NCI-H187 (cell line): ENCODE measurements at places on chromosomes 2 and 18.

DNA sequence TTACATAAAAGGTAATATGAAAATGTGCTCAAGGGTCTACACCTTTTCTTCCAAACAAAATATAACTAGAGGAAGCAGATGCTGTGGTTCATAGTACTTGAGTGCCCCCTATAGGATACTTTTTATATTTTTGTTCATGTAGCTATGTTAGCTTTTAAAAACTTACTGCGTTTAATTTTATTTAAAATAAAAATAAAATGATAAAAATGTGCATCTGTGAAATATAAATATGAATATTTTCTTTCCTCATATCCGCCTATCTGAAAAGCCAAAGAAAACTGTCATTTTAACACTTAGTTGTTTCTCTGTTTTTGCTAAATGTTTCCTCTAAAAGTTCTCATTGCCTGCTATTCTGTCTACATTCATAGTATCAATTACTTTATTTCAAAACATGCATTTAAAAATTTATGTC, 9.6 kb upstream of the LRP1B start:
- no peak for DNase-seq

- DNase-seq, result peak; percentile 25
Measured at GRCh38 chr18:59148192-59148591, 8.5 kb downstream of the SEC11C start.

GRCh38 chr18:63286926-63287325, 32.6 kb downstream of the BCL2 start:
- DNase-seq, result no peak

- no peak for DNase-seq
Measured at GRCh38 chr2:227366769-227367426, 12.2 kb downstream of the TM4SF20 start.

- DNase-seq, result no peak
Measured at GRCh38 chr18:74196220-74197119, 48.1 kb downstream of the TIMM21 start.

DNA sequence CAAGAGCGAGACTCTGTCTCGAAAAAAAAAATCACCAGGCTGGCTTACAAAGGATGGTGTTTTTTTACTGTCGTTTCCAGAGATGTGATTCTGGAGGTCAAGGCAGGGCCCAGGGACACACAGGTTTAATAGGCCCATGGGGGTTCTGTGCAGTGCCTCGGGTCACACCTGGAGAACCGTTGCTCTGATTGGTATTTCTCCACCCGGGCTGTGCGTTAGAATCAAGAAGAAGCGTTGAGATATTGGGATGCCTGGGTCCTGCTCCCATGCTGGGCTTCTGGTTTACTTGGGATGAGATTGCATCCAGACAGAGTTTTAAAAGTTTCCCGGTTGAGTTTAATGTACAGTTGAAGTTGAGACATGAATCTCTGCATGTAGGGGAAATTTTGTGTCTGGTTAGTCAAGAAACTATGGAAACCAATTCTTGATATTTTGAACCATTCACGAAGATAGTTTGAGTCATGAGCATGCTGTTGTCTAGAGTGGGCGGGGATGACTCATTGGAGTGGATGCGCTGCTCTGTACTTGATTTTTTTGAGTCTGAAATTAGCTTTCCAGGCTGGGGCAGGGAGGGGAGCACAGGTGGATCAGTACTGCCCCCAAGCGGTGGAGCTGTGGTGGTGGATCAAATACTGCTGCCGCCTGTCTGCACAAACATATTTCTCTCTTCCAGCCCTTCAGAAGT, 50.1 kb downstream of the GREB1 start:
- DNase-seq, result peak; percentile 63

DNA sequence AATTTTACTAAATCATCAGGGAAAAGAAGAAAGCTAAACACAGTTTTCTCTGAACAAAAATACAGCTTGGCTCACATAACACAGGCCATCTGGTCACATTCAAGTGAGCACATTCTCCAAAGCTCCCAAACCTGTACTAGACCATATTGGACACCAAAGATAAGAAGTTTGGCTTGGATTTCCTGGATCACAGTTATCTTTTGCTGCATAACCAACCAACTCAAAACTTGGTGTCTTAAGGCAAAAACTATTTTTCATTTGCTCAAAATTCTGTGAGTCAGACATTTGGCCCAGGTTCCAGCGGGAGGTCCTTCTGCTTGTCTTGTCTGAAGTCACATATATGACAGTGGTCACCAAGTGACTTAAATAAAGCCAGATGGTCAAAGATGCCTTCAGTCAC, 83.2 kb downstream of the GYPC start:
- no peak for DNase-seq

DNA sequence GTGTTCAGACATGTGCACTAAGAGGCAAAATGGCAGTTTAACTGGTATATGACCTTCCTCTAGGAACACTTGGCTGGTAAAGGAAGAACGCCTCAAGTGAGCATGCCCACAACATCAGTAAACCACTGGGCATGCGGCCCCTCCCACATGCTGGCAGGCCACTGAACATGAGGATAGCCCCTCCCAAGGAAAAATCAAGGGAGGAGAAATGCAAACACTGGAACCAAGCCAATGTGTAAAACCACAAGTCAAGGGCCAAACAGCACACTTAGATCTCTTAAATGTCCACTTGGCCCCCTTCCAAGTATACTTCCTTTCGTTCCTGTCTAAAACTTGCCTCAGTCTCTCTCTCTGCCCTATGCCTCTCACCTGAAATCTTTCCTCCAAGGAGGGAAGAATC, 980.8 kb downstream of the TSN start:
- DNase-seq, result peak; percentile 43

DNA sequence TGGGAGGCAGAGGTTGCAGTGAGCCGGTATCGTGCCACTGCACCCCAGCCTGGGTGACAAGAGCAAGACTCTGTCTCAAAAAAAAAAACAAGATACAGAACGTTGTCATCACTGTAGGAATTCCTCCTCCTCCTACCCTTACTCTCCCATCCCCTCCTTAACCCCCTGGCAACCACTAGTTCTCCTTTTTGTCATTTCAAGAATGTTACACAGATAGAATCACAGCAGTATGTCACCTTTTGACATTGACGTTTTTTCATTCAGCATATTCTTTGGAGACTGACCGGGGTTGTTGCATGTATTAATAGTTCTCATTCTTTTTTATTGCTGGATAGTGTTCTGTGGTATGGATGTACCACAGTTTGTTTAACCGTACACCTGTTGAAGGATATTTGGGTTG, 32.4 kb downstream of the TTLL4 start:
- no peak for DNase-seq

DNA sequence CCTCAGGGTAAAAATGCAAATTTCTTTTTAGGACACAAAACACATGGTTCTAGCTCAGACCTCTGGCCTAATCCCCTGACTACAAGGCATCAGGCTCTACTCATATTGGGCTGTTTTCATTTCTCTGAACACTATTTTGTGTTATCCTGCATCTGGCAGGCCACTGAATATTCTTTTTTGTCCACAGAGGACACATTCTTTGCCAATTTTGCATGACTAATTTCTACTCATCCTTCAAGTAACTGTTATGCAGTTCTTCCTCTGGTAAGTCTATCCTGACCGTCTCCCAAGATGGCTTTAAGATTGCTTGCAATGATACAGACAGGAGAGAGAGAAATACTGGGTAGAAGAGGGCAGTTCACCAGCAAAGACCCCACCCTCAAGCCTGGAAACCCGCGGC, 107.6 kb upstream of the RGPD4 start:
- DNase-seq, result no peak

DNA sequence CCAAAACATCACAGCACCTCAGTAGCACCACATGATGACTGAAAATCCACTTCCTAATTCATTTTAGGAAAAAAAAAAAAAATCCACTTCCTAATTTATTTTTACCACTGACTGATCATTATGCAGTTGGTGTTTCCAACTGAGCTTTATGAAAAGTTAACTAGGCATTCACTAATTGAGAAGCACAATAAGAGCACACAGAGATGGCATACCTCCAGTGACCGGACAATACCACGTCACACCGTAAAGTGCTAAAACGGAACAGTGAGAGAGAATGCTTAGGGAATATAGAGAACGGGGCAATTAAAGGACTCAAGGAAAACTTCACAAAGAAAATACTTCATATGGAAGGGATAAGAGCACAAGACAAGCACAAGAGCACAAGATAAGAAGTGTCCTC, 212.5 kb downstream of the NBAS start:
- DNase-seq, result no peak

DNA sequence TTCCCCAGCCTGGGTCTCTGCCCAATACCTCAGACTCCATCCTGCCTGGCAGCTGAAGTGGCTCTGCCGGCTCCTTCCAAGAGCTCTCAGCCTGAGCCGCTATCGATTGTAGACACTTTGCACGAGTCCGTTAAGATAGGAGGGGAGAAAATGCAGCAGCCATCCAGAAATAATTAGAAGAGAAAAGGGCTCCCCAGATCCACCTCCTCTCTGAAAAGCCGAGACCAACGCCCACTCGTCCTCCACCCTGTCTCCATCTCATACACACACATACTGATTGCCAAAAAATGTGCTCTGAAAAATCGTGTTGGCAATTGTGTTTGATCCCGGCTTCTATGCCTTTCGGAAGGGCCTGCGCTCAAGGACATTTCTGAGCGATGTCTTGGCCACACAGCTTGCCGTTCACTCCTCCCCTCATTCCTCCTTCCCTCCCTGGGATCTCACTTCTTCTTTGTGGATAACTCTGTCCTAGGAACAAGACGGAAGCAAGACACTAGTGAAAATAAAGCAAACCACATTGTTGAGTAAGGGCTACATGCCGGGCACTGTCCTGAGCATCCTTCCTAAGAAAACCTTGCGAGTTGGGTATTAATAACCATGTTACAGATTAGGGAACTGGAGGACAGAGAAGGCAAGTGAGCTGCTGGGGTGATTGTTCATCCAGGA, 372.8 kb upstream of the MYT1L start:
- no peak for DNase-seq

DNA sequence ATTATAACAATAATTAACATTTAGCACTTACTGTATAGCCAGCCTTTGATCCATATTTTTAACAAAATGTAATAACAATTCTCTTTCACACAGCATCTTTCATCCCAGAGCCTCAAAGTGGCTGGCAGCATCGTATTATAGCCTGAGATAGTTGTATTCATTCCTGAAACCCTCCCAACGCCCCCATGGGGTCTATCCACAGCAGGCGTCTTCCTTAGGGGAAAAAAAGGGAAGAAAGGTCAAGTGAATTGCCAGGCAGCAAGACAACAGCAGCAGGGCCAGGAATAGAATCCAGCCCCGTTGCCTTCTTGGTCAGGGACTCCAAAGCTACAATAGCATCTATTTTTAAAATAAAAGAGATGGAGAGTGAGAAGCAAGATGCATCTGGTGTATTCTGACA, 424.4 kb upstream of the ID2 start:
- no peak for DNase-seq

DNA sequence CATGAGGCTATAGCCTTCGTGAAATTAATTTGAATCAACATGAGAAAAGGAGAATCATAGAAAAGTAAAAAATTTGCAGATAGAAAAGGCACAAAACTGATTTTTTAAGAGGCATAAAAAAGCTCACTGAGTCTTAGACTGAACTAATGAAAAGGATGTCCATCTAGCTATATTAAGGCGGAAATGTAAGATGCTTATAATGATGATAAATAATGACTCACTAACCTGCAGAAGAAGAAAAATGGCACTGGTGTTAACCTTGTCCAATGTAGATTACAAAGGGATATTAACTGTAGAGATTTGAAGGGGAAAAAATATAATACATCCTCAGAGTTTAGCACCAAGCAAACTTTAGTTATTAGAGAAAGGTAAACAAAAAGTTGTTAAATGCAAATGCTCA, 1098.0 kb upstream of the DDX18 start:
- no peak for DNase-seq

- no peak for DNase-seq
Measured at GRCh38 chr2:11169333-11169732, 14.1 kb downstream of the SLC66A3 start.

- DNase-seq, result no peak
Measured at GRCh38 chr2:161576421-161576820, 47.8 kb upstream of the SLC4A10 start.

DNA sequence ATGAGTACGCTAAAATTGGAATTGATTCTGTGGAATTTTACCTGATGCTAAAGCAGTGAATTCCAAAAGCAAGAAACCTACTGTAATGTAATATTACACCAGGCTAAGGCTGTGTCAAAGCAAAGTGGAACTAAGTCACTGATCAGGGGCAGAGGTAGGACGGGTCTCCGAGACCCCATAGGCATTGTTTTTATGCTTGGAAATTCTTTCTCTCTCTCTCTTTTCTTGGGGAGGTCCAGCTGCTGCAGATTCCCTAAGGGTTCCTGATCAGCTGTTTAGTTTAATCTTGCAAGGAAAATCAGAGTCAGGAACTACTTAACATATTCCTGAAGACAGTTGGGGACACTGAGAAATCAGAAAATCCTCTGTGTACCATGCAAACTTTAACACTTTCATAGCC, 220.2 kb downstream of the SRBD1 start:
- no peak for DNase-seq

DNA sequence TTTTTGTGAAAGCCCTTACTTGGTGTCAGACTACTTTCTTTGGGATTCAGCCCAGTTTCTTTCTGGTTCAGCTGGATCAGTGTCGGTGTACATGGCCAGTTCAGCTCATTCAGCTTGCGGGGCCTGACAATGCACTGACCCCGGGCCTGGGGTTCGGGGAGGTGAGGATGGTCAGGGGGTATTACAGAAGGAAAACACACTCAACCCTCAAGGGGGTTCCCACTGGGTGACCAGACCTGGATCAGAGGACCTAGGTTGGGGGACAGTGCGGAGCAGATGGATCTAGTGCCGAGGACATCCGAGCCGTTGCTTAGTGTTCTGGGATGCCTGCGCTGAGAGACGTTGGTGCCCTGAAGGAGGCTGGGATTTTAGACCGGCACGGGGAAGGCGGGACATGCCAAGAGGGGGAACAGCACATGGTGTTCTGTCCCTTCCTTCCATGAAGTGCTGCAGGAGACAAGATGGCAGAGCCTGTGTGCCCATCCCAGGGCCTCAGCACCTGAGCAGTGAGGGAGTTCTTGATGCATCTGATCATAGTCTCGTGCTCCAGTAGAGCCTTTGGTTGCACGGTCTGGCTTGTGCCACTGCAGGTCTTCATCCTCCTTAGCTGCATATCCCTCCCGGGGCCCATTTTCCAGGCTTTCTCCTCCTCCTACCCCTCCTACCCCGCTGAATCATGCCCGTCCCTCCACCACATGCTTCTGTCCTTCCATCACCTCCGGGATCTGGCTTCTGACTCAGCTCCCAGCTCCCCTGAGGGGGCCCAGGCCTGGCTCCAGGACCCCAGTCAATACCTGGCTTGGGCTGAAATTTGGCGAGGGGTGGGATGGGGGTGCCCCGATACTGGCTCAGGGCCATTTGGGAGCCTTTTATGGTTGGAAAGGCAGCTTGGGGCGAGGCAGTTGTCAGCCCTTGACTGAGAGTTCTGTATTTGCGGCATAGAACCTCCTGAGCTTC, 18.0 kb downstream of the SPEG start:
- no peak for DNase-seq

- peak; percentile 58 for DNase-seq
Measured at GRCh38 chr18:74597034-74597661, 522 bp upstream of the ZNF407 start.
